ENCODE measurements at places on chromosomes 2 and 18.

DNA sequence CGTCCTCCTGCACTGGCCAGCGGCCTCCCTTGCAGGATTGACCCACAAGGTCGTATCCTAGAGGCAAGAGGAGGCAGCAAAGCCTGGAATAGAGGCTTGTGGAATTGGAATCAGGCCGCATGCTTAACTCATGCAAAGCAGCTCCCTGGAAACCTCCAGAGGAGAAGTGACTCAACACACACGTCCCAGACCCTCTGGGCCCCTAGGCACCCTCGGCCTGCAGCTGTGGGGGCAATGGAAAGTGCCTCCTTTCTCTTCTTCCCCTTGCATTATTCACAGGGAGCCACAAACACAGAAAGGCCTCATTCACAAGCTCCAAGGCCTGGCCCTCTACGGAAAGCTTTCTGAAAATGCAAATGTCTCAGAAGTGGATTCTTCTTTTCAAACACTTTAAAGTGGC is 19.6 kb downstream of the SPATA3 start:
- DNase-seq: no peak

DNA sequence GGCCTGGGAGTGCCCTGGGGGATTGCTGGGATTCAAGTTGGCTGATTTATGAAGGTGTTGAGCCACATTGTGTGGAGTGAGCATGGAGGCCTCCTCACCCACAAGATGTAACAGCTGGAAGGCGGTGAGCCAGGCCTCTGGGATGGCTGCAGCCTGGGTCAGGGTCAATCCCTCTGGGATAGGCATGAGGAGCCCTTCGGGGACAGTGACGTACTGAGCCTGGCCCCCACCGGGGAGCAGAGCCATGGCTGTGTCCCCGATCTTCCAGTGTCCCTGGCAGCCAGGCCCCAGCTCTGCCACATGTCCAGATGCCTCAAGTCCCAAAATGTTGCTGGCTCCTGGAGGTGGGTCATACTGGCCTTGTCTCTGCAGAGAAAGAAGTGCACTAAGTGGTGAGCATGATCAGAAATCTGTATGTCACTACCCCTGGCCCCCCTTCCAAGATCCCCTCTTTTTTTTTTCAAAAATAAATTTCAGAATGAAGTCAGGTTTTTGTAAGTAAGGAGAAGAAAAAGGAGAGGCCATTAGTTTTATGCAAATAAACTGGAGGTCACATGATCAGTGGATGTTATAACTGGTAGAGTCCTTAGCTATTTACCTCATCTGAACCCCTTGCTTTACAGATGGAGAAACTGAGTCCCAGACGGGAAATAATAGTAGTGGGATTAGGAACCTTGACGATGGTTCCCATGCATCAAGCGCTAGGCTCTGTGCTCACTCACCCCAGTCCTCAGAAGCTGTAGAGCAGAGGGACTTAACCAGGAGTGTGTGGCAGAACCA is 1.7 kb downstream of the TP53I3 start:
- DNase-seq: no peak

GRCh38 chr18:37499044-37499443 is 66.6 kb downstream of the CELF4 start:
- no peak for DNase-seq

DNA sequence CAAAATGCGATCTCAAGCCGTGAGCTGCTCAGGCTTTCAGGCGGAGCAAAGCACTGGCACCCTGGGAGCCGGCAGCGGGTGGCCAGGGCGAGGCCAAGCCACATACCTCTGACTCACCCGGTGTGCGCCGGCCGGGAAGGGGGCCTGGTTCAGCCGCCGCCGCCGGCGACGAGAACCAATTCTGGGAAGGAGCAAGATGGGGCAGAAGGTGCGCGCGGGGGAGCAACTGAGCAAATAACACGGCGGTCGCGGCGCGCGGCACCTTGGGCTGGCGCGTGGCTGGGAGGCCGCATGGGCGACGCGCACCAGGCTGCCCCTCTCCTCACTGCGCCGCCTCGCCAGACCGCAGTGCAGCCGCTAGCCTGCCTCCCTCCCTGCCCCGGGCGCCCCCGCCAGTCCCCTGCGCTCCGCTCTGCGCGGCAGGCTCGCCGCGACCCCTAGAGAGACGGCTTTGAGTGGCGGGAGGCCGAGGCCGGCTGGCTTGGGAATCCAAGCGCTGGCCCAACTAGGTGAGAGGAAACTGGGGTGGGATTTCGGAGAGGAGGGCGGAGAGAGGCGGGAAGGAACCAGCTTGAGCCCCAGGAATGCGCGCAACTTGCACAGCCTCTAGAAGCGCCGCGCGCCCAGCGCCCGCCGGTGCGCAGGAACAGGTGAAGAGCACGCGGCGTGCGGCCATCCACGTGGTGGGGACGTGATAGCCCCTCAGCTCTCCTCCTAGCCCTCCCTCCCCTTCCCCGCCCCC is 3.2 kb downstream of the NRP2 start:
- no peak for DNase-seq

GRCh38 chr2:46800625-46801349 is 114.8 kb downstream of the MCFD2 start:
- DNase-seq: no peak

GRCh38 chr2:232026910-232027309 is 65.4 kb downstream of the DIS3L2 start:
- no peak for DNase-seq

GRCh38 chr2:44510246-44510645 is 148.5 kb downstream of the CAMKMT start:
- no peak for DNase-seq

GRCh38 chr2:3857576-3857975 is 154.2 kb downstream of the DCDC2C start:
- no peak for DNase-seq

- no peak for DNase-seq
Measured at GRCh38 chr2:209401788-209402187, 22.1 kb upstream of the MAP2 start.

DNA sequence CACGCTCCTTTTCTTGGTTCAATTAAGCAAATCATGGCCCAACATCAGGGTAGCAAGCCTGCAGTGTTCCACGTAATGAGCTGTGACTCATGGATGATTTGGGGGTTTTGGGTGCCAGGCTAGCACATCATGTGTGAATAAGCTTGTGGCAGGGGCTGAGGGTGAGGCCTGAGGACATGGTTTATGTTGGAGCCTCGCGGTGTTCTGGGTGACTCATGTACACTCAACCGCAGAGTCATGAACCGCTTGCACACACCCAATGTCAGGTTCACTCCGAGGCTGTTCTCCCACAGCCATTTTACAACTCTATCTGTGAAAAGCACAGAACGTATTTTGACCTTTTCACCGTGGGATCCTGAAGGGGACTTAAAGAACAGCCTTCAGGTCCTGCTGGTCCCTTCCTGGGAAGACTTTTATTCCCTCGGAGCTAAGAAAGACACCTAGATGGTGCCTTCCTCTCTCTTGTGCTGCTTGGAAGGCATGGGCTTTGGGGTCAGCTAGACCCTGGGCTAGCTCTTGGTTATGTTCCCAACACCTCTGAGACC is 139.9 kb upstream of the ZEB2 start:
- peak; percentile 46 for DNase-seq

DNA sequence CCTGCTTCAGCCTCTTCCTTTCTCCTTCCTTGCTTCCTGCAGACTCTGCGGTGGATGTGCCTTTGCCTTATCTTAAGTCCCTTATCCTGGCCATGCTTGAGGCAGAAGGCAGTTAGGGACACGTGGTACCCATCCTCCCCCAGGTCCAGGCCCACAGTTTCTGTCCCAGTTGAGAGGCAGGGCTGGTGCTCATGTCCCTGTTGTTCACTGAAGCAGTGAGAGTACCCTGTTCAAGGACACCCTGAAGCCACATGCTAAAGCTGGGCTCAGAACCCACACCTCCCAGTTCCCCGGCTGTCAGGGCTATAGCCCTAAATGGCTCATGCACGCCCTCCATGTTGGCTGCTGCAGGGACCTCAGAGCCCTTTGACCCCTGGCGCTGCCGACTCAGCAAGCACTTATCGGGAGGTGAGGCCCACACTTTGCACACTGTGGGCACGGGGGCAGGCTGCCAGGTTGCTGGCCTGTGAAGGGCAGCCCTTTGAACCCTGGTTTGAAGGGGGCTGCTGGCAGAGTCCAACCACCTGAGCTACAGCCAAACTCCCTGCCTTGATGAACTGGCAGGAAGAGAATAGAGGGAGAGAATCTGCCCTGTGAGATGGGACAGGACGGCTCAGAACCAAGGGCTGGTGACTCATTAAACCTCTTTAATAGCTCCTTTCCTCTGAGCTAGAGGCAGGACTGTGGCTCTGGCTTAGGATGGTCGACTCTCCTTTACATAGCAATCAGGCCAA is 6.3 kb downstream of the KHK start:
- no peak for DNase-seq

- DNase-seq: no peak
Measured at GRCh38 chr2:58794916-58795315, 553.8 kb upstream of the FANCL start.

- no peak for DNase-seq
Measured at GRCh38 chr2:76895469-76895868, 626.7 kb downstream of the LRRTM4 start.

DNA sequence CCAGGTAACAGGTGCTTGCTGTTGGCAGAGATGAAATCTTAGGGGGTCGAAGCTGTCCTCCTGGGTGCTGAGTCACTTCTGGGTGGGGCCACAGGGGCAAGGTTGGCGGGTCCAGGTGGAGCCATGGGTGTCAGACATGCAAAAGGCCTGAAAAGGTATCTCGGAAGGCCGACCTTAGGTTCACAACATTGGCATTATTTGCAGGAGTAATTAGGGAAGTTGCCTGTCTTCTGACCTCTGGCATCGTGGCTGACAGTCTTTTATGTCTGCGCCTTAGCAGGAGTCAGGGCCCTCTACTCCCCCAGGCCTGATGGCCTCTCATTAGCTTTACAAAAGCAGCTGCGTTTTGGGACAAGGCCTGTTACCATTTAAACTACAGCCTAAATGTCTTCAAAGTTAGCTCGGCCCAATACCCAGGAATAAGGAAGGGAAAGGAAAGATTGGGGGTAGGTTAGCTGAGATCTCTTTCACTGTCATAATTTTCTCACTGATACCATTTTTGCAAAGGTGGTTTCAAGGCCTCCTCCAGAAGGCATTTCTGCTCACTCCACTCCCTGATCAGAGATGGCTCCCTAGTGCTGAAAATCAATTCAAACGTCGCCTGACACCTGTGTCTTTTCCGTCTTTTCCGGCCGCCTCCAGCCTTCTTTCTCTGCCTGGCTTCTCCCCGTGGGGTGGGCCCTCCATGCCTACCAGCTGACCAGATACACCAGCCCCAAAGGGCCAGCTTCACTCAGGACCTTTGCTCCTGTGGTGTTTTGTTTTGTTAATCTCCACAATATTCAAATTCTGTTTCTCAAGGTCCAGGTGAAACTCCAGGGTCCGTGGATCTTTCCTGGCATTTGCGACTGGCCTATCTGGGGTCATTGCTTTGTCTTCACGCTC is 90.8 kb downstream of the RHOB start:
- no peak for DNase-seq

GRCh38 chr2:231621051-231621879 is 28.6 kb downstream of the TEX44 start:
- DNase-seq: no peak

- DNase-seq: no peak
Measured at GRCh38 chr2:174195253-174195652, 53.1 kb downstream of the OLA1 start.

DNA sequence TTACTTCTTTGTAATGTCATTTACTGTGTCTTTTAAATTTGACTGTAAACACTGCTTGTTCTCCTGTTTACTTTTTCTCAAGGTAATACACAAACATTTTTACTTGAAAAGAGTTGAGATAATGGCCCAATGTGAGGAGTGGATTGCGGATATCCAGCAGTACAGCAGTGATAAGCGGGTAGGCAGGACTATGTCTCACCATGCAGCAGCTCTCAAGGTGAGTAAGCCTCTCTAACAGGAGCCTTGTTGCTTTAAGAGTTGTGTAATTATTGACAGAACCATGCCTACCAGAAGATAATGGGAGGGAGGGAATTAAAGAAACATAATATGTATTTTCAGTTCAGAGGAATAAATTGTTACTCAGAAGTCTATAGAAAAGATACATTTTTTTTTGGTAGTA is 16.5 kb upstream of the TTC27 start:
- DNase-seq: no peak

GRCh38 chr2:100437751-100438150 is 20.3 kb upstream of the CHST10 start:
- DNase-seq: no peak

DNA sequence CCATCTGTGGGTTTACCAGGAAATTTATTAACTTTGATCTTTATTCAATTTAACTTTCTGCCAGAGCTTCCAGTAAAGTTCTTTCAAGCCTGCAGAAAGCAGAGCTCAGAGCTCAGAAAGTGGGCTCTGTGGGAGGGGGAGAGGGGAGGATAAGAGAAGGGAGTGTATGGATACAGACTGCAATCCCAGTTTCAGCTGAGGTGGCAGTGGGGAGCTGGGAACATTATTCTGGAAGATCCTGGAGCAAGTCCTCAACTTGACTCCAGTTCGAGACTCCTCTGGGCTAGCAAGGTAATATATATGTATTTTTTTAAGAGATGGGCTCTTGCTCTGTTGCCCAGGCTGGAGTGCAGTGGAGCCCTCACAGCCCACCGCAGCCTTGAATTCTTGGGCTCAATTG is 108.9 kb upstream of the NABP1 start:
- no peak for DNase-seq

DNA sequence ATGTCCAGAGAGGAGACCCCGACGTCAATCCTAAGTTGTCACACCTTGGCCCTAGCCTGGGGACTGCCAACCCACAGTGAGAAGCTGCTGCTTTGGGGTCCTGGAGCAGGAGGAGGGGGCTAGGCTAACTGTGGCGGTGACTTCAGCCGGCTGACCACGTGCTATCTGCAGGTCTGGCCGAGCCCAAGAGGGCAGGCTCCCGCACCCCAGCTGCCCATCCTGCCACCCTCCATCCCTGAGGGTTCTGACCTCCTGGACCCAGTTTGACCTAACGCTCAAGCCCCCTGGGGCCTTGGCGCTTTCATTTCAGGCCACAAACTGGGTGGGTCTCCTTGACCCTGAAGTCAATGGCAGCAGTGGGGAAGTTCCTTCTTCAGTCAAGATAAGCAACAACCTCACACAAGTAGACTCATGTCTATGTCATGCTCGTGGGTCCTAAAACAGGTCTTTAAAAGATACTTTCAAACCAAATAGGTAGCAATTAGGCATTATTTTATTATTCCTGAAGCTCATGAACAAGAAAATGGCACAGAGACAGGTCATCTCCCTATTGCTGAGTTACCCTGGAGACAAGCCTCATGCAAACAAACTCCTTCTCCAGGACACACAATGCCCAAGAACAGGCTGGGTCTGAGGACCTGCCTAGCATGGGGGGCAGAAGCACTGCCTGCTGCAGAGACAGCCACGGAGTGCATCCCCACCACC is 2.3 kb downstream of the HES6 start:
- no peak for DNase-seq

- no peak for DNase-seq
Measured at GRCh38 chr2:108949316-108950239, 39.4 kb downstream of the EDAR start.

- DNase-seq: no peak
Measured at GRCh38 chr2:37020212-37020886, 54.0 kb upstream of the STRN start.

- no peak for DNase-seq
Measured at GRCh38 chr2:84492571-84492970, 23.7 kb upstream of the DNAH6 start.

DNA sequence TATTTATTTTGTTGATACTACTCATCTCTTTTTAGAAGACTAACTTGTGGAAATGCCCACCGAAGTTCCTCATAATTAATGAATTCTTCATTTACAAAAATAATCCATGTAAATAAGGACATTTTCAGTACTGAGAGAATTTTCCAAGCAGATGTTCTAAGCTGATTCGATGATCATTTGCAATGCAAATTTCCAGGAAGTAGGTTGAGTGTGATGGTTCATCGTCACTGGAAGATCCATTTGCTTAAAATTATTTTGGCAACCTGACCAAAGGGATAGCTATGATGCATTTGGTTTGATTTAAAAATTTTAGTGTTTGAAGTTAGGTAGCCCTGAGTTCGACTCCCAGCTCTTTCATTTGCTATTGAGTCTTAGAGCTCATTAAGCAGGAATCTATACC is 257.3 kb upstream of the RASGRP3 start:
- DNase-seq: no peak
